Stimulated activated effector memory CD8-positive, alpha-beta T cell treated with anti-CD3 and anti-CD28 coated beads, Interleukin-12 subunit alpha, Interleukin-12 subunit beta, amount 100 ng/mL, for 72 hours (primary cell): ENCODE measurements at places on chromosomes 16 and 17.

DNA sequence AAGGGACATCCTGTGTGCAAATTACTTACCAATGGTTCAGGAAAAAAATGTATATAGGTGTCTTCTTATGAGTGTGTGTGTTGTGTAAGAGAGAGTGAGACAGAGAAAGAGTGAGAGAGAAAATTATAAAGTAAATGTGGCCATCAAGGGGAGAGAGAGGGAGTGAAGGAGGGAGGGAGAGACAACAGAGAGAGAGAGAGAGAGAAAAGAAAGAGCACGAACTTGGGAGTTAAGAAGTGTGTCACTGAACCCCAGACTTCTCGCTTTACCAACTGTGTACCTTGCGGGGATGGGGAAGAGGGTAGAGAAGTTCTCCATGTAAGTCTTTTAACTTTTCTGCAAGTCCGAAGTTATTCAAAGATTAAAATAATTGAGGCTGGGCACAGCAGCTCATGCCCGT is 28.8 kb upstream of the ARL4D start:
- DNase-seq, result no peak

- DNase-seq, result no peak
These were observed 271.0 kb downstream of the C16orf95 start for GRCh38 chr16:87046235-87046634.

- DNase-seq, result no peak
These were observed 38.3 kb upstream of the ACSM2B start for GRCh38 chr16:20614186-20615141.

- no peak for DNase-seq
These were observed 31.4 kb upstream of the GPRC5B start for GRCh38 chr16:19916064-19916463.

DNA sequence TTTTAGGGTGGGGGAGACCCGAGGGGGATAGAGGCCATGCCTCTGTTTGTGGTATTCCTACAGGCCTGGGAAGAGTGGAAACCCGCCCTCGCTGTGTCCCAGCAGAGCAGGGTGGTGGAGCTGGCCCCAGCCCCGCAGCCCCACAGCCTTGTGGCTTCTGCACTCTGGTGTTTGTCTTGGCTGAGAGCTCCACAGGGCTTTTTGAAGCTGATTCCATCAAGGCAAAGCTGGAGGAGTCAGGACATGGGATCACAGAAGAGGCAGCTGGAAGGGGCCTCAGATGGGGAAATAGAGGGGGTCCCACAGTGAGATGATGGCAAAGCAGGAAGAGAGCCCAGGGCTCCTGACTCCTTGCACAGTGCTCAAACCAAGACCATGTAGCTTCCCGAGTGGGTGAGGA is 5.0 kb upstream of the WFIKKN2 start:
- no peak for DNase-seq

GRCh38 chr17:73281928-73282327 is 20.2 kb upstream of the CPSF4L start:
- DNase-seq, result no peak
